RPMI7951 (cell line): ENCODE measurements at places on chromosomes 3 and 15. TPM values are rescaled to one million over a fixed set of nuclear protein-coding genes. Genes with fewer than 3 reads are reported as not detected.

The IL16 gene
- 0.96 and 1.4 TPM in 2 replicates for total RNA-seq

- DNase-seq = no peak
These were observed 40.1 kb upstream of the MUC13 start for GRCh38 chr3:124974691-124975090.

DNA sequence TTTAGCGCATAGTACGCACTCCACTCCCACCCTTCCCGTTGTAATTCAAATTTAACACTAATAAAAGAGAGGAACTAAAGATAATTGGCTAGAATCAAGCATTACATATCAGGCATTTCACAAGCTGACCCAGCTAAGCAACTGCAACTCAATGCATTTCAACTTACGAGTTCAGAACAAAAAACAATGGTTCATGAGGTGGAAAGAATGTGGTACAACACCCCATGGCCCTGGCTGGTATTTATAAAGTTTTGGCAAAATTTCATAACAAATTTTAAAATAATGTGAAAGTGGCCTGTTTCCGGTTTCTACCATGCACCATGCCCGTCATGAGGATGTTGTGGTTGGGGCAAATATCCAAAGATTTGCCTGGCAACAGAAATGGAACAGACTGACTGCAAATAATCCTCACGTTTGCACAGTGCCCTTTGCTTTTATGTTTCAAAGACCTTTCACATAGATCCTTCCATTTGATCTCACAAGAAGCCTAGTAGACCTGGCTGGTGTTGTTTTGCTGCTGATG is 455.3 kb upstream of the NR2F2 start:
- DNase-seq = peak; percentile 72

The EXD1 gene
- total RNA-seq = not detected in 2 replicates

DNA sequence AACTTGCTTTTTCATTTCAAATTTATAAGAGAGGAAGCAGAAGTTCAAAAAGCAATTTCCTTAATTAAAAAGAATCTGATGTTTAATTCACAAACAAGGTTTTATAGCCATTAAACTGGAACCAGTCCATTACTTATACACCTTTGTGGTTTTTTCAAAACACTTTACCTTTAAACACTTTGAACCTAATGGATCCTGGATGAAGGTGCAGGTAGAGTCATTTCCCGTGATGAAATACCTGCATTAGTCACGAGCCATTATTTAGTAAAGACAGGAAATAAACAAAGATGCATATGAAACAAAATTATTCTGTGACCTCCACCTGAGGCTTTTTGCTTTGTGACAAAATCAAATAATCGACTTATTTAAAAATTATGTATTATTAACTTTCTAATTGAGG is 341.7 kb upstream of the UBE2E2 start:
- no peak for DNase-seq

DNA sequence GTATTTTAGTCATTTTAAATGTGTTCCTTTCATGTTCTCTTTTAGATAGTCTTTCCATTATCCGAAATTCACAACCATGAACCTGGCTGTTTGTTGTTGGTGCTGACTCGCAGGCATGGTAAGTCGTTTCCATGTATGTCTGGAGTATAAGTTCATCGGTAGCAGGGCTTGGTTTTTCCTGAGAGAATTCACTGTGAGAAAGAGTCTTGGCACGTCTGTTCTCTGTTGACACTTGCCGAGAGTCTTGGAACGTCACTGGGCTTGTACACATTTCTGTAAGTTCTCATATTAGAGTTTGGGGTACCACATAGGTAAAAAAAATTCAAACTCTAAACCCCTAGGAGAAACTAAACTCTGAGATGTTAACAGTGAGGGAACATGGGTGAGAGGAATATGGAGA is 29.4 kb upstream of the EIF4A2 start:
- no peak for DNase-seq

GRCh38 chr3:34947834-34948233 is 691.5 kb upstream of the ARPP21 start:
- DNase-seq = no peak

DNA sequence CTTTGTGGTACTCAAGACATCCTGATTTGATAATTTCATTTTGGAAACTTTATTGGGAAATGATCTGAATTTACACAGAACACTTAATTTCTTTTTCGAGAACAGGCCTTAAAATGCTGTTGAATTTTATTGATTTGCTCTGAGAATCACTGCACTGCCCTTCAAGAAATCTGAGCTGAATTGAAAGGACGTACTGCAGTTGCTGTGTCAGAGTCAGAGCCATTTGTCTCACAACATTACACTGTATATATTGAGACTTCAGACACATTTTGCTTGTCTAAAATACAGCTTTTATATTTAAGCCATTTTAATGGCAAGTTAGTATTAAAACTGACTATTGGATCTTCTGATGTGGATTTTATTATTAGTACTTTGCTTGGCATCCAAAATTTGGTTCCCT is 504.1 kb downstream of the NLGN1 start:
- DNase-seq = no peak

The KBTBD12 gene
- not detected in 2 replicates for total RNA-seq

- no peak for DNase-seq
These were observed 92.4 kb downstream of the TOP2B start for GRCh38 chr3:25572336-25572735.

The PPP1R14D gene
- total RNA-seq = not detected in 2 replicates

The ABHD2 gene
- total RNA-seq = 237 and 261 TPM in 2 replicates

DNA sequence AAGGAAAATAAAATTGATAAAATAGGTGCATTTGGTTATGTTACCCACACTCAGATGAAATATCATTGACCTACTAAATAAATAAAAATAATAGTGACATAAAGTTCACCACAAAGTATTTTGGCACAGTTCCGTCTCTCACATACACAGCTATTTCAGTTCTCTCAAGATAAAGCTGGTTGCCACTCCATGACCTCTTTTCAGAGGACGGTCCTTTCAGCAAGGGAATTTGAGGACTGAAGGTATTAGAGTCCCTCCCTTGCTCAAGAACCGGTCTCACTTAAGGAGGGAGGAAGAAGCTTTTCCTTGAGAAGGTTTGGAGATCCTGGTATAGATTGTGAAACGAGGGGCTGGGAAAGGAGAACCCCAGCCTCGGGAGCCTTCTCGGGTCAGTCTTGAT is 285.5 kb upstream of the CFAP20DC start:
- DNase-seq = no peak

DNA sequence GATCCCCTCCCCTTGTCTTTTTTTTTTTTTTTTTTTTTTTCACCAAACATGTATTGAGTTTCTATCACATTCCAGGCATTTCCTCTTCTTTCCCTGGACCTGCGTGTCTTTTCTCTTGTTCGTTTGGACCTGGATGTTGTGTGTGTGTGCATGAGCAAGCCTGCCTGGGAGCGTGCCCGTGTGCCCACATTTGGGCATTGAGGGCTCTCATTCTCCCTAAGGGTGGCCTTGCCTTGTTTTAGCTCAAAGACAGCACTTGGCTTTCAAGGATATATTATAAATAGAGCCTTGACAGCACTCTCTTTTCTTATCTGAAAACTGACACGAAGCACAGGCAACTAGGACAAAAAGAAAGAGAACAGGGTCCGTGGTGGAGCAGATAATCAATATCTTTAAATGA is 39.0 kb upstream of the SLC25A26 start:
- no peak for DNase-seq

The EID1 gene
- total RNA-seq = 414 and 460 TPM in 2 replicates

The PLIN1 gene
- total RNA-seq = 0.20 TPM in 1 of 2 replicates, not detected in the other

GRCh38 chr15:70669966-70670658 is 93.2 kb downstream of the UACA start:
- no peak for DNase-seq

The NPTN gene
- 157 and 161 TPM in 2 replicates for total RNA-seq

GRCh38 chr3:115401851-115402501 is 221.3 kb upstream of the GAP43 start:
- peak; percentile 51 for DNase-seq

The KATNBL1 gene
- 49.4 and 57.8 TPM in 2 replicates for total RNA-seq

The PDZRN3 gene
- total RNA-seq = 3.5 and 3.8 TPM in 2 replicates

The CLEC3B gene
- total RNA-seq = 1.7 and 2.4 TPM in 2 replicates

The RAB7A gene
- 82.1 and 90.4 TPM in 2 replicates for total RNA-seq
